Activated T-cell treated with anti-CD3 and anti-CD28 coated beads, Interleukin-2, amount 50 U/mL, for 72 hours (primary cell): ENCODE measurements at places on chromosomes 6 and 20. TPM values are rescaled to one million over a fixed set of nuclear protein-coding genes. Genes with fewer than 3 reads are reported as not detected.

The VIP gene
- not detected for total RNA-seq

The C20orf204 gene
- total RNA-seq, result 28.6 TPM

The VGLL2 gene
- total RNA-seq, result not detected

The TSPO2 gene
- total RNA-seq, result not detected

The SLC17A3 gene
- 2.5 TPM for total RNA-seq

The PTGIS gene
- total RNA-seq, result 1.8 TPM

The OLIG3 gene
- total RNA-seq, result 0.41 TPM

The SRC gene
- total RNA-seq, result 5.1 TPM

The DEF6 gene
- total RNA-seq, result 108 TPM

The OVOL2 gene
- 0.25 TPM for total RNA-seq
